Activated naive CD8-positive, alpha-beta T cell treated with anti-CD3 and anti-CD28 coated beads, Interleukin-2, amount 10 ng/mL, durations not matched to agents 7 days and 5 days (primary cell): ENCODE measurements at places on chromosomes 16 and 17.

DNA sequence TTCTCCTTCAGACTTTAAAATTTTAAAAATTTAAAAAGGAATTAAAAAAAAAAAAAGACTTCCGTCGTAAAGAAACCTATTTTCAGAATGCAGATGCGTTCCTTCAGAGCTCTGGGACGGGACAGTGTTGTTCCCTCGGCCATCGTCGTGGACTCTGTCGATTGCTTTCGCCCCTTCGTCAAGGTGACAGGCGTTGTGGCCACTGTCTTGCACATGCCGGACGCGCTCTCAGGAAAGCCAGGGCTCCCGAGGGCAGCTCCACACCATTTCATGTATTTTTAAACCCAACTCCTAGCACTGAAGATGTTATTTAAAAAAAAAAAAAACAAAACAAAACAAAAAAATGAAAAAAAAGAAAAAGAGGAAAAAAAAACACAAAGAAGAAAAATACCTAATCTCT is 22.3 kb downstream of the TMC6 start:
- DNase-seq = no peak

GRCh38 chr16:71629278-71630016 is 3.5 kb downstream of the MARVELD3 start:
- no peak for DNase-seq

DNA sequence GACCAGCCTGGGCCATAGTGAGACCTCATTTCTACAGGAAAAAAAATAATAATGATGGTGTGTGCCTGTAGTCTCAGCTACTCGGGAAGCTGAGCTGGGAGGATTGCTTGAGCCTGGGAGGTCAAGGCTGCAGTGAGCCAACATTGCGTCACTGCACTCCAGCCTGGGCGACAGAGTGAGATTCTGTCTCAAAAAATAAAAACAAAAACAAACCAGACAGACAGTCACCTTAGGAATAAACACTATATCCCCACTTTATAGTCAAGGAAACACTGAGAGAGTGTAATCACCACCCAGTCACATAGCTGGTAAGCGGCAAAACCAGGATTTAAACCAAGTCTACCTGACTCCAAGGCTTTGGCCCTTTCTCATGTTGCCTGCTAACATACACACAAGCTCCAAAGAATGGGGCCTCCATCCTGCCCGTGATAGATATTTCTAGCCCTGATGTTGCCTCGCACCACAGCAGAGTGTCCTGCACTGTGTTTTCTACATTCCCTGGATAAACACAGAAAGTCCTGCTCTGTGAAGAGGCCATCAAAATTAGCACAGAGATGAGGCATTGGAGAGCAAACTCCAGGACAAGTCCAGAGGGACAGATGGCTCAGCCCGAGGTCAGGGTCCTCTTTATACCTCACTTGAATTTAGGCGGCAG is 66.1 kb upstream of the SMURF2 start:
- no peak for DNase-seq

GRCh38 chr16:57556941-57557541 is 14.6 kb downstream of the ADGRG5 start:
- no peak for DNase-seq

DNA sequence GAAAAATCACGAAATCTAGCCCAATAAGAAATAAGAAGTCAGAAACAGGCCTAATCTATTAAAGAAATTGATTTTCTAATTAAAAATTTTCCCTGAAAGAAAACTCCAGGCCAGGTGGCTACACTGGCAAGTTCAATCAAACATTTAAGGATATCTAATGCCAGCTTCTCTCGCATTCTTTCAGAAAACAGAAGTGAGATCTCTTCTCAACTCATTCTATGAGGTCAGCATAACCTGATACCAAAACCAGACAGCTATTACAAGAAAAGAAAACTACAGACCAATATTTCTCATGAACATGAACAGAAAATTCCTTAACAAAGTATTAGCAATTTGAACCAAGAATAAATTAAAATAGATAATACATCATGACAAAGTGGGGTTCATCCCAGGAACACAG is 52.4 kb downstream of the AXIN2 start:
- no peak for DNase-seq
